NCI-H460 (cell line): ENCODE measurements at places on chromosomes 12 and 14. TPM values are rescaled to one million over a fixed set of nuclear protein-coding genes. Genes with fewer than 3 reads are reported as not detected.
A peak's percentile ranks its signal among the peaks of the same experiment; 100 is the strongest.

DNA sequence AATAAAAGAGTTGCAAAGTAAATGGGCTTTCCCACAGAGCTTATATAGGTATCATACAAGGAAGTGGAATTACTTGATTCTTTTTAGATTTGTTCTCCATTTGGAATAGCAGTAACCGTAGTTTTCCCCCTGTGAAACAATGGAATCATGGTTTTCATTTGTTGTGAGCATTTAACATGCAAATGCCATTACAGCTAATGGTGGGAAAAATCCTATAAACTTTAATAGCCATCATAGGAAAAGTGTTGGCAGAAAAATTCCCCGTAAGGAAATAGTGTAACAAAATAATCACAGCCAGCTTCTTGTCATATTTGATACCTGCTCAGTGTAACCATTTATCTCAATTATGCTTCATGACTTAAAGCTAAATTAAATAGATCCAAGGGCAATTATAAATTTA is 95.3 kb downstream of the TPH2 start:
- no peak for DNase-seq

DNA sequence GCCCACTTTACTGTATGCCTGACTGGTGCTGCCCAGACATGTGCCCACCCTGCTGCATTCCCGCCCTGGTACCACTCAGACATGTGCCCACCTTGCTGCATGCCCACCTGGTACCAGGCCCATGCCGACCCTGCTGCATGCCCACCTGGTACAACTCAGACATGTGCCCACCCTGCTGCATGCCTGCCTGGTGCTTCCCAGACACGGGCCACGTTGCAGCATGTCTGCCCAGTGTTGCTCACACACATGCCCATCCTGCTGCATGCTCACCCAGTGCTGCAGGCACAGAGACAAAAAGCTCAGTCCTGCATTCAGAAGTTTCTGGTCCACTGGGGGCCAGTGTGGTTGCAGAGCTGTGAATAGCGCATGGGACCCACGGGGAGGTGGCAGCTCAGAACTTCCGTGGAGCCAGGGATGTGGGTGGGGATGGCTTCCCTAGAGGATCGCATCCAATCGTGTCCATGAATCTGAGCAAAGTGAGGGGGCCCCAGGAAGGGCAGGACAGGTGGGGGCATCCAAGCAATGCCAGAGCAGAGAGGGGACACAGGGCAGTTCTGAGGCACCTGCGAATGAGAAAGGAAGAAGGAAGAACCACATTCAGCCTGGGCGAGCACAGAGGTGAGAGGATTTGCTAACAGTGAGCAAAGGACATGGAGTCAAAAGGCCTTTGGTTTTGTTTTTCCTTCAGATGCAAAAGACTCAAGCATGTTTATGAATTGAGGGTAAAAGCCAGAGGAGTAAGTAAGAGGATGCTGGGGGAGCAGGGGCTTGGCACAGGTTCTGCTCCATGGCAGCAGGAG is 175.9 kb upstream of the C14orf180 start:
- DNase-seq: no peak

DNA sequence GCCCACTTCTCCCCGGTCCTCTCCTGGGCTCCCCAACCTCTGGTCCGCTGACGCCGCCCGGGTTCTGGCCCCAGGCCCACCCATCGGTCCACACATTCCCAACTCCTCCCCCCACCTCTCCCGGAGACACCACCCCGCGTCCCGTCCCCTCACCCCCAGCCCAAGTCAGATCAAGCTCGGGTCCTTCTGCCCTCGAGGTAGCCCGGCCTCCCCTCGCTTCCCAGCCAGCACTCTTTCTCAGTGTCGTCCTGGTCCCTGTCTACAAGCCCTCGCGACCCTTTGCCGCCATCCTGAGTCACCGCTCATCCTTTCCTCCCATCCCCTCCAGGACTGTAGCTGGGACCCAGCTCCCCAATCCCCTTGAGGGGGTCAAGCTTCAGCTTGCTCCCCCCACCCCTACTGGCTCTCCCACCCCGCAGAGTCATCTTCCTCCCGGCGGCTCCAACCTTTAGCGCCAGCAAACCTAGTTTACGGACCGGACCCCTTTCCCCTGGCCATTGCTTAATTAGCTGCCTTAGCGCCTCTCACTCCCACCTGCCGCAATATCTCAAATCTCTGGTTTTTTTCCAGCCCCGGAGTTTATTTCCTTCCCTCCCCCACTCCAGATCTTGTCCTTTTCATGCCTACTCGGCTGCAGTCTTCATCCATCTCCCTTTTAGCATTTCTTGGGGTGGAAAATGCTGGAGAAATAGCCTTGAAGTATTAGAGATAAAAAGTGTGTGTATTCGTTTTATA is 1.1 kb downstream of the PPP4R4 start:
- no peak for DNase-seq

GRCh38 chr12:93387780-93388179 is 10.1 kb downstream of the NUDT4 start:
- no peak for DNase-seq

GRCh38 chr14:95287176-95287754 is 32.4 kb downstream of the CLMN start:
- no peak for DNase-seq

GRCh38 chr12:111309584-111309983 is 59.3 kb downstream of the PHETA1 start:
- no peak for DNase-seq

DNA sequence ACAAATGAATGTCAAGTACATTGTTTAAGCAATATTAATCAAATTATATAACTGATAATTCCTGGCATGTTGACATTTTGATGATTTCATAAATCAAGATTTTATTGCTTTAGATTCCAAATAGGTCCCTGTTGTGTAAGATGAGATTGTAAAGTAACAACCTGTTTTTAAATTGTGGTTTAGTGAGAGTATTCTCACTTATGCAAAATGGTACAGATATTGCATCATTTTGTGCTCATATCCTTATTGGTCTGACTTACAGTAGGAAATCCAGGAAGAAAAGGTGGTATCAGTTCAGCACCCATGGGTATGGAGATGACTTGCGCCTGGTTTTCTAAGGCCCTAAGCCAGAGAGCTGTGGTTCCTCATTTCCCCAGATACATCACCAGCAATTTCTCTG is 165.5 kb downstream of the KIF21A start:
- no peak for DNase-seq

DNA sequence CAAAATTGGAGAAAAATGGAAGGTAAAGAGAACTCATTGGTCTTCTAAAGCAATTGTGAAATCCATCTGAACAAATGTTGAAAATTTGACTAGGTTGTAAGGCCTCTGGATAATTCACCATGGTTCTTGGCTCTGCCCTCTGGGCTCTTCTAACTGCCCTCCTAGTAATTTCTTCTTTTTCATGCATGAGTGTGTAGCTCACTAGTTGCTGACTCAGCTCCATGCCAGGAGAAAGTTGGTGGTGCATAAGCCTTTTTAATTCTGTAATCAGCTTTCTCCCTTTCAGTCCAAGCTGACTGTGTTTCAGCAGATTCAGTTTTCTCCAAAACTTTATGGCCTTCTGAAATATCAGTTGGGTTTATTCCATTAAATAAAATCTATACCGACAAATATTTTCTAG is 877.8 kb upstream of the ATXN7L3B start:
- DNase-seq: no peak

- DNase-seq: no peak
These were observed 43.0 kb upstream of the GSG1 start for GRCh38 chr12:13146336-13146938.

GRCh38 chr12:131098178-131098981 is 144.7 kb downstream of the ADGRD1 start:
- DNase-seq: no peak

GRCh38 chr12:94603434-94604365 is 46.7 kb downstream of the TMCC3 start:
- peak; percentile 20 for DNase-seq

- no peak for DNase-seq
These were observed 44.7 kb downstream of the GPHB5 start for GRCh38 chr14:63273717-63274655.

- no peak for DNase-seq
These were observed 14.6 kb downstream of the GNPNAT1 start for GRCh38 chr14:52776816-52777215.

GRCh38 chr14:100498068-100498467 is 89.1 kb downstream of the BEGAIN start:
- DNase-seq: no peak

DNA sequence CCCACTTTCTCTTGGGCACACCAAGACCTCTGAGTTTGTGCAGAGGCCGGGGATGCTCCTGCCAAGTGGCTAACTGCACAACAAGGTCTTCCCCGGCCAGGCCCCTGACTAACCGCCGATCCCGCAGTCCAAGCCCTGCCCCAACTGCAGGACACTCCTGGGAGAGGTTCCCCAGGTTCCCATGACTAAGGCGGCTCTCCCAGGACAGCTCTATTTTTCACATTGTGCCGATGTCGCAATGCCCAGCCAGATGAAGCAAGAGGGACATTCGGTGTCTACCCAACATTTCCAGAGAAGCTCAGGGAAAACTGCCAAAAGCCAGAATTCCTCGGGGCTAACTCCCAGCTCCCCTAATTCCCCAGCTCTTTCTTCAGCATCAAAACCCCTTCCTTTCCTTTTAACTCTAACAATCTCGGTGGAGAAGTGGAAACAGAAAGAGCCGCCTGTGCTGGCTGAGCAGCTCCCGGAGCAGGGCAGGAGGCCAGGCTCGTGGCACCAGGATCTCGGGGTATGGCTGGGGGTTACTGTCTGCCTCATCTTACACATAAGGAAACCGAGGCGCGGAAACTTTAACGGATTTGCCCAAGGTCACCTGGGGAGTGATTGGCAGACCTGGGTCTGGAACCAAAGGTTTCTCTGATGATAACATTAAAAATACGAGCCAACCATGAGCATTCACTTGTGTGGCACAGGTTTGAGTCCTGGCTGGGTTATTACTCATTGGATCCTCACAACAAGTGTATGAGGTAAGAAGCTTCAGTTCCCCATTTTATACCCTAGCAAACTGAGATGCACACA is 318.2 kb downstream of the BCL11B start:
- no peak for DNase-seq

GRCh38 chr12:108625228-108625627 is 8.5 kb downstream of the SELPLG start:
- DNase-seq: no peak

DNA sequence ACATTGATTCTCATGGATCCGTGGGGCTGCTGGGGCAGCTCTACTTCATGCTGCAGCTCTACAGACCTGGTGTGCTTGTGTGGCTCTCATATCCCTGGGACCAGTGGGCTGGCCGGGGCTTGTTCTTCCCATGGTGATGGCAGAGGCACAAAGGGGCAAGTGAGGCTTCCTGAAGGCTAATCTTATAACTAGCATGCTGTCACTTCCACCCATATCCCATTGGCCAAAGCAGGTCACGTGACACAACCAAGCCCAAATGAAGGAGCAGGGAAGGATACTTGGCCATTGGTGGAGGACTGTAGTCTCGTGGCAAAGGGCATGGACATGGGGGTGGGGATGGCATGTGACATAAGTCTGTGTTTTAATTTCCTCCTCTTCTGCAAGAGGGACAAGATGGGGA is 9.9 kb downstream of the PLBD2 start:
- no peak for DNase-seq

GRCh38 chr14:60102389-60102788 is 10.7 kb downstream of the PCNX4 start:
- DNase-seq: no peak

DNA sequence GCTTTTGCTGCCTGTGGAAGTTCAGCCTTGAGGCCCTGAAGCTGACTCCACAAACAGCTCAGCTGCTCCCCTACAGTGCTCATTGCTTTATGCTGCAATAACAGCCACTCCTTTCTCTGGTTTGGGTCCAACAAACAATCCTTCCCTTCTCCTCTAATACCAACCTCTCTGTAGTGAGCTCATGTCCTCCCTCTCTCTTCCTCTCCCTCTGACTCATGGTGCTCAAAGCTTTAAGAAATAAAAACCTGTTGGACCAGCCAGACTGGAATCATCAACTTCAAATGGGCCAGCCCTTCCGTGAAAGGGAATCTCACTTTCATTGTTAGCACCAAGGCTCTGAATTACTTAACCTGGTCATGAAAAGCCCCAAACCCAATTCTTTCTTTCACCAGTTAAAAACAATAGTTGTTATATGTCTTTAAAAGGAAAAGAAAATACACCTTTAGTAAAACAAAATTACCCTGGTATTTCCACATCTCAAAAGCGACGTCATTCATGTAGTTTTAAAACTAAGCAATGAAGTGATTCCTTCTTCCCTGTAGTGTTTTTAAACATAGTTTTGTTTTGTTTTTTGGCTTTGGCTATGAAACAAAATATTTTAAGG is 126.4 kb downstream of the DUSP6 start:
- peak; percentile 32 for DNase-seq

DNA sequence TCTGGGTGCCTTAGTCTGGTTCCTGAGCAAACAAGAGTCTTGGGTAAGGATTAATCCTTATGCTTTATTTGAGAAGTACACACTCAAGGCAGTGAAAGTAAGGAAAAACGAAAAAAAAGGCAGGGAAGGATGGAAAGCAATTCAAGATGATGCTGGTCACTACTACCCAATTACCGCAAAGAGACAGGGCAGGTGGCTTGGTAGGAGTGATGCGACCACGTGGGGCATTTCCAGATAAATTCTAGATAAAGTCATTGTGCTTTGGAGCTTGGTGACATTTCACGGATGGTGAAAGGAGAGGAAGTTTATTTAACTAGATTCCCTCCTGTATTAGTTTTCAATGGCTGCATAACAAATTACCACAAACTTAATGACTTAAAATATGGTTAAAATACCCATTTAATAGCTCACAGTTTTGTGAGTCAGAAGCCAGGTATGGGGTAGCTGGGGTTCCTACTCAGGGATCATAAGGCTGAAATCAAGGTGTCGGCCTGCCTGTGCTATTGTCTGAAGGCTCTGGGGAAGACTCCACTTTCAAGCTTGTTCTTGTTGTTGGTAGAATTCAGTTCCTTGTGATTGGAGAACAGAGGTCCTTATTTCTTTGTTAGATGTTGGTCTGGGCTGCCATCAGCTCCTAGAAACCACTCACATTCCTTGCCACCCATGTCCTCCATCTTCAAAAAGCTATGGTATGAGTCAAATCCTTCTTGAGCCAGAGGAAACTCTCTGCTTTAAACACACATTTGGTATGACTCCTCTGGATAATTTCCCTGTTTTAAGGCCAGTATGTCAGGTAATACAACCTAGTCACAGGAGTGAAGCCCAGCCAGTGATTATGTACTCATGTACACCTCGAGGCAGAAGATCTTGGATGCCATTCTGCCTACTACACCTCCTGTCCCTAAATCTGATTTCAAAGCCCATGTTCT is 5.6 kb upstream of the HMGA2 start:
- no peak for DNase-seq

DNA sequence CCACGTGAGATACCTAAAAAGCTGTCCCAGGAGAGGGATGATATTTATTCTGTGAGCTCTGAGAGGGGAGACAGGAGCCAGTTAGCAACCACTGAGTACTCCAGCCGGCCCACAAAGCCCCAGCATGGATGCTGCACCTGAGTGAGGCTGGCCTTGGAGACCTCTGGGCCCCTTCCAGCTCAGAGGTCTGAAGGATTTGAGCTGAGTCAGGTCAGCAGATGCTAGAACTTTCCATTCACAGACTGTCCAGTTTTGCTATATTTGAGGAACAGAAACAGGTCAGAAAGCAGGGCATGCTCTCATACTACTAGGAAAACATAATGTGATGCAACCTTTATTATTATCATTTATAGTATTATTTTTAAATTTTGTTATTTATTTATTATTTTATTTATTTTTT is 15.0 kb upstream of the MAPKAPK5 start:
- DNase-seq: no peak

The HEBP1 gene
- 8.6 and 11.5 TPM in 2 replicates for total RNA-seq

The DIO2 gene
- 1.5 and 1.8 TPM in 2 replicates for total RNA-seq

The DEGS2 gene
- 0.54 TPM in 1 of 2 replicates, not detected in the other for total RNA-seq

The CD4 gene
- total RNA-seq: not detected in 2 replicates

The FBRSL1 gene
- 18.2 and 26.6 TPM in 2 replicates for total RNA-seq

The OTUB2 gene
- 0.72 and 0.74 TPM in 2 replicates for total RNA-seq

The AEBP2 gene
- 10.1 and 11.2 TPM in 2 replicates for total RNA-seq

The TTC9 gene
- 0.67 and 0.95 TPM in 2 replicates for total RNA-seq

The PLEKHG7 gene
- total RNA-seq: not detected in 2 replicates

The AGAP2 gene
- total RNA-seq: 0.06 TPM in 1 of 2 replicates, not detected in the other

The SLC38A4 gene
- 0.12 and 0.46 TPM in 2 replicates for total RNA-seq
